ENCODE measurements at places on chromosomes 12 and 14. TPM values are rescaled to one million over a fixed set of nuclear protein-coding genes. Genes with fewer than 3 reads are reported as not detected.

Gene EPYC
- not detected for total RNA-seq

Gene KRT74
- not detected for total RNA-seq

Gene DUSP16
- total RNA-seq: 18.1 TPM

Gene AICDA
- total RNA-seq: not detected

Gene AKAP6
- 1.7 TPM for total RNA-seq

Gene LTBP2
- 18.1 TPM for total RNA-seq

Gene C14orf39
- not detected for total RNA-seq

Gene TROAP
- 0.32 TPM for total RNA-seq

DNA sequence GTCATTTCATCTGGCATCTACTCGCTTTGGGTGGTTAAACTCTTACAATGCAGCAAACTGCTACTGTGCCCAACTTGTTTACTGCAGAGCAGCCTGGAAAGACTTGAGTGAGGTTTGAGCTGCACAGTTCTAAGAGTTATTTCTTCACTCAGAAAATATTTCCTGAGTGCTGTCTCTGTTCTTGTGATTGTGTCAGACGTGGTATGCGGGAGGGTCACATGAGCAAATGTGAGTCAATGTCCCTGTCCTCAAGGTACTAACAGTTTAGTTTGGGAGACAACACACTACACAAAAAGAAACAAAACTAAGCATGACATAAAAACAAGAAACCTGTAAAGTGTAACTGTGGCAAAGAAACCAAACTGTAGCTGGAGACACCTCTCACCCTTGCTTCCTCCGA, 32.4 kb downstream of the FLVCR2 start:
- H3K27me3 ChIP-seq: no peaks in the 10 kb centered on the region
- no peaks in the 10 kb centered on the region for H3K4me1 ChIP-seq
- DNase-seq: no peak
- no peak overlapping the region for H3K27ac ChIP-seq
- no peaks in the 10 kb centered on the region for H3K36me3 ChIP-seq

GRCh38 chr14:81727218-81727617, 193.6 kb upstream of the SEL1L start:
- peaks cover 4% of the 10 kb centered on the region for H3K4me1 ChIP-seq
- no peaks in the 10 kb centered on the region for H3K27me3 ChIP-seq
- H3K36me3 ChIP-seq: no peaks in the 10 kb centered on the region

DNA sequence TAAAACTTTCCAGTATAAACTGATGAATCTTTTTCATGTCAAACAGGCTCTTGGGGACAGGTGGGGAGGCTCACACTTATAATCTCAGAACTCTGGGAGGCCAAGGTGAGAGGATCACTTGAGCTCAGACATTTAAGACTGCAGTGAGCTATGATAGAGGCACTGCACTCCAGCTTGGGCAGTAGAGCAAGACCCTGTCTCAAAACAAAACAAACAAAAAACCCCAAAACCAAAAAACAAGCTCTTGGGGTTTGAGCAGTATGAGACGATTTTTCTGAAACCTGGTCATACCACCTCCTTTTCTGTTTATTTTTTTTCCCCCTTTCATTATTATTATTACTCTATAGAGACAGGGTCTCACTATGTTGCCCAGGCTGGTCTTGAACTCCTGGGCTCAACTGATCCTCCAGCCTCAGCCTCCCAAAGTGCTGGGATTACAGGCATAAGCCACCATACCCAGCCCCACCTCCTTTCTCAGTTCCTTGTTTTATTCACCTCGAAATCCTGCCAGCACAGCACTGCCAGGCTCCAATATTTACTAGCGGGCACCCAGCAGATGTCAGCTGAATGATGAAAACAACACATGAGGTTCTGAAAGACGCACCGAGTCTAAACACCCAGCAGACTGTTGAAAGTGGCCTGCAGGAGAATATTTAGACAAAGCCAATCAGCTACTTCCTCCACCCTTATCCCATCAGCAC, 19.5 kb upstream of the CDK17 start:
- no peaks in the 10 kb centered on the region for H3K4me1 ChIP-seq
- H3K4me3 ChIP-seq: no peak overlapping the region
- H3K27me3 ChIP-seq: no peaks in the 10 kb centered on the region
- H3K36me3 ChIP-seq: no peaks in the 10 kb centered on the region
- DNase-seq: no peak

DNA sequence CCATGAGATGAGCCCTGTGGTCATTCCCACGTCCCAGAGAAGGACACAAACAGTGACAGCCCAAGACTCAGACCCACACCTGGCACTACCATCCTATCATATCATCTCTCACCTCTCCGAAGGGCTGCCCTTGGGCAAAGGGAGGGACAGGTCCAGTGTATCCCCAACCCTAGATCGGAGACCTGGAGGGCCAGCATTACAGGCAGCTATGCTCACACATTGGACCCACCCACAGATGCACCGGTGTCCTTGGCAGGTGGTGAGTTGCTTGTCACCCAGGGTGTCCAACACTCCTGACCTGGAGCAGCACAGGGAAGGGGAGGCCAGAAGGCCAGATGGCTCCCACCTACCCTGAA, 117.4 kb downstream of the DICER1 start:
- DNase-seq: no peak
- H3K27me3 ChIP-seq: no peaks in the 10 kb centered on the region
- no peaks in the 10 kb centered on the region for H3K4me1 ChIP-seq
- no peak overlapping the region for H3K4me3 ChIP-seq

- no peaks in the 10 kb centered on the region for H3K27me3 ChIP-seq
- H3K4me1 ChIP-seq: no peaks in the 10 kb centered on the region
- H3K4me3 ChIP-seq: no peak overlapping the region
- H3K27ac ChIP-seq: no peak overlapping the region
These were observed 198.7 kb downstream of the DACT1 start for GRCh38 chr14:58836303-58836974.

DNA sequence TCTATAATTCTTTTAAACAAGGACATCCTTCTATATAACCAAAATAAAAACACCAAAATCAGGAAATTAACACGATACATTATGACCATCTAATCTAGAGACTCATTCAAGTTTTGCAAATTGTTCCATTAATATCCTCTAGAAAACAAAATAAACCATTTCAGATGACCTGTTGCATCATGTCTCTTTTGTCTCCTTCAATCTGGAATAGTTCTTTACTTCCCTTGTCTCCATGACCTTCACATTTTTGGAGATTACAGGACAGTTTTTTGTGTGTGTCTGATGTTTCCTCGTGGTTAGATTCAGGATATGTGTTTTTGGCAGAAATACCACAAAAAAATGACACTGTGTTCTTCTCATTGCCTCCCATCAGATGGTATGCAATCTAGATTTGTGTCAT, 12.5 kb upstream of the DCAF4 start:
- DNase-seq: no peak
- no peaks in the 10 kb centered on the region for H3K36me3 ChIP-seq
- no peak overlapping the region for H3K4me3 ChIP-seq
- H3K27me3 ChIP-seq: no peaks in the 10 kb centered on the region

GRCh38 chr12:108629824-108630476, 3.7 kb downstream of the SELPLG start:
- no peaks in the 10 kb centered on the region for H3K36me3 ChIP-seq
- H3K27ac ChIP-seq: no peak overlapping the region
- H3K4me1 ChIP-seq: no peaks in the 10 kb centered on the region
- DNase-seq: no peak
- H3K4me3 ChIP-seq: no peak overlapping the region

DNA sequence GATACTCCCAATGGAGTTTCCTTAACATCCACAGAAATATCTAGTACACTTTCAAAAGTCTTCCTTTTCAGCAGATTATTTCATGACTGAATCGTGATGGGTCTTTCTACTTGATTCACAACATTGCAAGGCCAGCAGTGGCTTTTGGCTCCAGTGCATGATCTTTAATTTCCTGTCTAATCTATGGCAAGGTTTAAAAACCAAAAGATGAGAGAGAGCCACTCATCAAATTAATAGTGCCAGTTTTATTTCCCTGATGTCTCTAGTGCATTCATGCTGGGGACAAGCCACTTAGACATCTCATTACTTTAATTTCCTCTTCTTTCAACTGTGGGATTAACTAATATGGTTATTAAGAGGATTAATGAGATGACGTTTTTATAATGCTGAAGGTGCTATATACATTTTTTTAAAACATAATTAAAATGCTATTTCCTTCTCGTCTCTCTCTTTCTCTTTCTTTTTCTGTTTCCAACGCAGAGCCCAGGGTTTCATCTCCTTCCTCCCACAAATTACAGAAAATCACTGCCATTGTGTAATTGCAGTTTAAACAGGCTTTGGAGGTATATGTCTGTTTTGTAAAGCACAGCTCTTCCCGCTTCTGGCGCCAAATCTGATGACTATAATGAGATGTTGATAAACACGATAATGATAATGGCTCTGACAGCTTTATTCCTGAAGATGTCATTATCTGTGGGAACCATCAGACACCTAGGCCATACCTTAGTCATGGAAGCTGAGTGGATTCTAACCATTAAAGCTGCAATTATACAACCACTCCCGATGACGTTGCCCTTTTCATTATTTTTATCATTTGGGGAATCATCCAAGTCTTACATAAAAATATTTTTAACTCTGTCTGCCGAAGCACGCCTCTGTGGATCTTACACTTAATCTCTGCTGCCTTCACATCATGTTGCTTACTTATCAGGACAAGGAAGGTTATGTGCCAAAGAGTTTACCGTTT, 103.1 kb upstream of the PPM1H start:
- DNase-seq: no peak
- H3K27me3 ChIP-seq: no peaks in the 10 kb centered on the region
- H3K4me3 ChIP-seq: no peak overlapping the region
- H3K27ac ChIP-seq: no peak overlapping the region
- no peaks in the 10 kb centered on the region for H3K4me1 ChIP-seq
- no peaks in the 10 kb centered on the region for H3K36me3 ChIP-seq

DNA sequence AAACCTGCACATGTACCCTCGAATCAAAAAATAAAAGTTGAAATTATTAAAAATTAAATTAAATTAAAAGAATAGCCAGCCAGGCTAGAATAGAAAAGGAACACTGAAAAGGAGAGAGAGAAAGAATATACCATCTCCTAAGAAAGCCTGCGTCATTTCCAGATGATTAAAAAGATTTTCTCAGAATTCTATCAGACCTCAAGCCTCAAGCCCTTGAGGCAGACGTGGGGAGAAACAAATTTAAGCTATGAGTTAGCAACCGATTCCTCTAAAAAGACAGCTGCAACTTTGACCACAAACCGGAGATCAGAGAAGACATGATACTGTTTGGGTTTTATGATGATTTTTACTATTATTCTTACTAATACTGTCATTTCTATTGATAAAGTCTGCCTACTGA, 138.3 kb downstream of the KSR2 start:
- no peaks in the 10 kb centered on the region for H3K36me3 ChIP-seq
- no peak overlapping the region for H3K27ac ChIP-seq
- no peaks in the 10 kb centered on the region for H3K4me1 ChIP-seq
- no peak for DNase-seq

GRCh38 chr12:99745121-99745520, 97.6 kb downstream of the GARIN6 start:
- no peaks in the 10 kb centered on the region for H3K4me1 ChIP-seq
- no peaks in the 10 kb centered on the region for H3K36me3 ChIP-seq
- H3K4me3 ChIP-seq: no peak overlapping the region
- H3K27ac ChIP-seq: no peak overlapping the region

- no peak for DNase-seq
- H3K4me3 ChIP-seq: no peak overlapping the region
- H3K27me3 ChIP-seq: no peaks in the 10 kb centered on the region
- no peaks in the 10 kb centered on the region for H3K36me3 ChIP-seq
- no peaks in the 10 kb centered on the region for H3K4me1 ChIP-seq
These were observed 84.7 kb upstream of the MDM1 start for GRCh38 chr12:68416826-68417225.

DNA sequence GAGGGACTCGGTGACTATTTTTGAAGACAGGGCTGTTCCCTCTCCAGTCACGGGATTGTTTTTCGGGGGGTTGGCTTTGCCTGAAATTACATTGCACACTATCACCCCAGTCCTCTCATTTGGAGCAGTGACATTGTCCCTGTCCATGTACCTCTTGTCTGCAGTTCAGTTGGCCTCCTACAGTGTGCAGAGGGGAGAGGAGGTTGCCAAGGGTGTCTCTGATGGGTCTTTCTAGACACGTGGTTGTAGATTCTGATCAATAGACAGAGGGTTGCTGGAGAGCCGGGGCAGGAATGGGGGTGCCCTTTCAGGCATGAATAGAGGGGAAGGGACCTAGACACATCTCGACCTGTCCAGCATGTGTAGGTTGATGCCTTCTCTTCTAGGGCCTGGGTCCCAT, 1.2 kb downstream of the TMEM120B start:
- H3K27ac ChIP-seq: no peak overlapping the region
- no peak for DNase-seq
- no peaks in the 10 kb centered on the region for H3K27me3 ChIP-seq

DNA sequence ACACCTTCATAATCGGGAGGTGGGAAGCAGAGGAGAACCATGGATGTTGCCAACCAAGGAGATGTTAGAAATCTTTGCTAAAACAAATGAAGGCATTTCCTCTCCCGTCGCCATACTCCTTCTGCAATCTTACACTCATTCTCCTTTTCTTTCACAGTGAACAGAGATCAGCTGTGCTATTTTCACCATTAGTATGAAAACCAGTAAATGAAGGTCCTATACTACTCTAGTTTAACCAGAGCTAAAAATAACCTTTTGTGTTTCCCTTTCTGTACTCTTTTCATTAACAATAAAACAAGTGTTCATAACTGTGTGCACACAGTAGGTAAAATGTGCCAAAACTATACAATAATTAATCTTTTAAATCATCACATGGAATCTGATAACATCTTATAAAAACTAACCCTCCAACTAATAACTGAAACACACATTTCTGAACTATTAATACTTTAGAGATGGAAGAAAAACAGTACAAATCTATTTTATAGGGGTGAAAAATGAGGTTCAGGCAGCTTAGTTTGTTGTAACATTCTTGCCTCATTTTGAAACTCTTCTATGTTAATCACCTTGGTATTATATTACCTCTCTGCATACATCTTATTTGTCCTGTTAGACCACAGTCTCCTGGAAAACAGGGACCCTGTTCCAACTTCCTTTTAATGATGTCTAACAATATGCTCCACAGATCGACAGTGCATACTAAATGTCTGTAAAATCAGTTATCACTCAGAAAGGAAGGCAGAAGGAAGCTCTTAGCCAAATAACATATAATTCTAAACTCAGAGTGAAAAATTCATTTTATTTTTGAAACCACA, 69.5 kb downstream of the SPPL3 start:
- no peaks in the 10 kb centered on the region for H3K27me3 ChIP-seq
- H3K4me1 ChIP-seq: peaks cover 13% of the 10 kb centered on the region
- H3K4me3 ChIP-seq: no peak overlapping the region
